ENCODE measurements at places on chromosomes 1 and 21. TPM values are rescaled to one million over a fixed set of nuclear protein-coding genes. Genes with fewer than 3 reads are reported as not detected.

DNA sequence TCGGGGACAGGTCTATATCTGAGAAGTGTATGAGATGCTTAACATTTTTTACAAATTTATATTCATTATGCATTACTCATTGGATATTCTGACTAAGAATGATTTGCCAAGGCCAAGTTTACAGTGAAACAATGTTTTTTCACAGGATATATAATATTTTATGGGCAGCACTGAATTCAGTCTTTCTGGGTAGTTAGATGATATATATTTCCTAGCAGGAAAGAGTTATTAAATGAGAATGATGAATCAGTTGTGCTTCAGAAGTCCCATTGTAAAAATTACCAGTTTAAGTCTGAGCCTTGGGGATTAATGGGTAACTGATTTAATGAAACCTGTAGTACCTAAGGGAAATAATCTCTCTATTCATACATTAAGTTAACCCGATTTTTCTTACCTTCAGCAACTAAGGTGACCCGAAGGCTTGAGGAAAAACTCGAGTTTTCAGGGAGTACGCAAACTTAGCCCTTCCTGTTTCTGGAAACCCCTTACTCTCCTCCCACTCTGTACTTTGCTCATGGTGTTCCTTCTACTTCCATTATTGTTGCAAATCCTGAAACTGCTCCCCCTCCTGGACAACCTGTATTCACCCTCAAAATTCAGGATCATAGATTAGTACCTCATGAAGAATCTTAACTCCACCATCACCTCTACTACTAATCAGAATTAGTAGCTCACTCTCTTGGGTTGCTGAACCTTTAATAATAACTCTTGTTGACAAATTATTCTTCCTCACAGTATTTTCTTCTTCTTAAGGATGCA, 135.1 kb downstream of the AK5 start:
- no peaks in the 10 kb centered on the region for H3K4me1 ChIP-seq
- DNase-seq = no peak
- no peak overlapping the region for H3K4me3 ChIP-seq
- no peaks in the 10 kb centered on the region for H3K36me3 ChIP-seq
- H3K27ac ChIP-seq = no peak overlapping the region

GRCh38 chr1:114015075-114015474, 35.8 kb downstream of the OLFML3 start:
- H3K36me3 ChIP-seq = no peaks in the 10 kb centered on the region
- no peaks in the 10 kb centered on the region for H3K27me3 ChIP-seq
- no peak for DNase-seq

SLC16A4 gene
- 1.8 TPM for total RNA-seq

GRCh38 chr1:233543338-233544255, 70.3 kb upstream of the KCNK1 start:
- H3K27ac ChIP-seq = no peak overlapping the region
- H3K4me3 ChIP-seq = no peak overlapping the region
- no peak for DNase-seq
- no peaks in the 10 kb centered on the region for H3K36me3 ChIP-seq

DNA sequence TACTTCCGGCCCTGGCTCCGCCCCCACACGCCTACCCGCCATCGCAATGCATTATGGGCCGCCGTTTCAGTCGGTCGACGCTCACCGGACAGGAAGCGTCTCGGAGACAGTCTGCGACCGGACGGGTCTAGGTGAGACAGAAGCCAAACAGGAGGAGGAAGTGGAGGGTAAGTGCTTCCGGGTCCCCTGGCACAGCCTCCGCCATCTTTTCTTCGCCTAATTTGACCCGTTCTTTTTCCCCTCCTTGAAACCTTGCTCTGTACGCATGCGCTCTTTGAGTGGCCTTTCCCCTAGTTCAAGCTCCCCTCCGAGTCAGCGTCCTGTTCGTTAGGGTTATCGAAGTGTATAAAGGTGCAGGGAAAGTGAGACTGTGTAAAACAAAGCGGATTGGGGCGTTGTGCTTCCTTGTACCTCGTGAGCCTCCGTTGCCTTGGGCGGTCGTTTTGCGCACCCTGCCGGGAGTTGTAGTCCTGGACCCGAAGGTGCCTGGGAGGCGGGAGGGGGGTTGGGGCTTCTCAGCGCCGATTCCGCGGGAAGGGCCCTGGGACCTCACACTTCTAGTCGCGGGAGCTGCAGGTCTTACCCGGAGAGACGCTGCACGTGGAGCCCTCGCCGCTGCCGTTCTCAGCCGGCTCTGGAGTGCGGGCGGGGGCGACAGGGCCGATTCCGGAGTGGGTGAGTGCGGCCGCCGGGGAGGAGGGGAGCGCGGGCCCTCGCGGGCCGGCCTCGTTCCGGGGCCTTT, at the start of the genes ATP5PF and GABPA:
Gene ATP5PF, minus strand, starts transcription at position 1 of the 742 bp plus-strand sequence. CDS start 5,110 bp downstream, outside the sequence.
Gene GABPA, plus strand, starts transcription at position 69 of the 742 bp plus-strand sequence. CDS start 6,627 bp downstream, outside the sequence.
- no peaks in the 10 kb centered on the region for H3K27me3 ChIP-seq
- H3K4me3 ChIP-seq = peak within 1 kb of the TSS; percentile 88
- peaks cover 8% of the 10 kb centered on the region for H3K4me1 ChIP-seq
- H3K36me3 ChIP-seq = no peaks in the 10 kb centered on the region

DNA sequence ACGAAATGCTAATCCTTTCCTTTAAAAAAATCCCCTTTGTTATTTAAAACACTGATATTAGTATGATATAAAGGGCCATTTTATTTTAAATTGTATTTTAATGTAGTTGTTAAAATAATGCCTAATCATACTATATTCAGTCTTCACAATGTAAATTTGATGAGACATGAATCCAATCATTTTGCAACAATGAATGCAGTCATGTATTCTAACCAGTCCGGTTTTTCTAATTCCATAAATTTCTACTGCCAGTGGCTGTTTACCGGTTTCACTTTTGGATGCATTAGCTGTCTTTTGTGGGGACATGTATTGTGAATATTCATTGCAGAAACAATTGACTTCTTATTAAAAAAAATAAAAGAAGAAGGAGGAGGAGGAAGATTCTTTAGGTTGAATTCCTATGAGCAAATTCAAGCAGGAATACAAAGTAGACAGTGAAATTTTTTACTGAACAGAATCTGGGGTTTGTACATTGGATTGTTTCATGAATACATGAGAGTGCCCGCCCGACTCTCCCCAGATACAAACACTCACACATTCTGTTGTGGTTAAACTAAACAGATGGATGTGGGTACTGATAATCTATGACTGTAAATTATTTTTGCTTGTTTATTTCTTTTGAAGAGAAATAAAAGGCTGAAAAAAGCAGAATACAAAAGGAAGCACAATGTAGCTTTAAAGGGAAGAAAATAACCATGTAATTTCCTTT, 624.8 kb upstream of the PTBP2 start:
- H3K4me1 ChIP-seq = no peaks in the 10 kb centered on the region
- no peaks in the 10 kb centered on the region for H3K27me3 ChIP-seq
- DNase-seq = no peak
- no peak overlapping the region for H3K4me3 ChIP-seq

DNA sequence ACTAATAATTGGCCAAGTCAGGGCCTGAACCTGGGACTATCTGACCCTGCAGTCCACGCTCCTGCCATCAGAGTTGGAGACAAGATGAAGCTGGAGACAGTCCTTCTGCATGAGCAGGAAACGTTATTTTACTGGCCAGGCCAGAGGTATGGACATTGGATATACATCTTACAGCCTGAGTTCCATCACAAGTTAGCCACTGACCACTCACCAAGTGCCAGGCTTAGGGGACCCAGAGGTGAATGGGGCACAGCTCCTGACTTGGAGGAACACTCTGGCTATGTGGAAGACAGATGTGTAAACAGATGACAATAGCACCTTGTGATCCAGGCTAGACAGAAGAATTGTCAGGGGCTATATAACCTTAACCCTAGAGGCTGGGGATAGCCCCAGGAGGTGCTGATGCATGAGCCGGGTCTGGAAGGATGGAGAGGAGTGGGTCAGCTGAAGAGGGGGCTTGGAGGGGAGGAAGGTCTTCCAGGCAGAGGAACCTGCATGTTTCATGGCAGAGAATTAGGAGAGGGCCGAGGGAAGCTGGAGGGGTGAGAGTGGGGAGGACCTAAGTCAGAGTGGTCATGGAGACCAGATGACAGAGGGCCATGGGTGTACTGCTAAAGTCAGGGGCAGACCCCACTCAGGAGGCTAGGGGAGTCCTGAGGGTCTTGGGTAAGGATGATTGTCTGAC, 52.5 kb upstream of the DMRTB1 start:
- no peaks in the 10 kb centered on the region for H3K36me3 ChIP-seq
- H3K4me1 ChIP-seq = no peaks in the 10 kb centered on the region
- DNase-seq = no peak

- no peak for DNase-seq
- no peaks in the 10 kb centered on the region for H3K27me3 ChIP-seq
- no peaks in the 10 kb centered on the region for H3K4me1 ChIP-seq
- no peaks in the 10 kb centered on the region for H3K36me3 ChIP-seq
Observed at GRCh38 chr1:20086800-20087199, 16.8 kb downstream of the PLA2G5 start.

KIF14 gene
- 0.17 TPM for total RNA-seq

- no peaks in the 10 kb centered on the region for H3K36me3 ChIP-seq
- H3K4me3 ChIP-seq = no peak overlapping the region
- no peaks in the 10 kb centered on the region for H3K4me1 ChIP-seq
- no peak overlapping the region for H3K27ac ChIP-seq
Observed at GRCh38 chr1:172220376-172220775, 200.1 kb upstream of the C1orf105 start.

- no peaks in the 10 kb centered on the region for H3K4me1 ChIP-seq
- no peak for DNase-seq
- H3K4me3 ChIP-seq = no peak overlapping the region
- no peak overlapping the region for H3K27ac ChIP-seq
- H3K27me3 ChIP-seq = no peaks in the 10 kb centered on the region
Observed at GRCh38 chr1:154863315-154864174, 6.5 kb downstream of the KCNN3 start.

RNU1-2 gene
- total RNA-seq = under 0.01 TPM

DNA sequence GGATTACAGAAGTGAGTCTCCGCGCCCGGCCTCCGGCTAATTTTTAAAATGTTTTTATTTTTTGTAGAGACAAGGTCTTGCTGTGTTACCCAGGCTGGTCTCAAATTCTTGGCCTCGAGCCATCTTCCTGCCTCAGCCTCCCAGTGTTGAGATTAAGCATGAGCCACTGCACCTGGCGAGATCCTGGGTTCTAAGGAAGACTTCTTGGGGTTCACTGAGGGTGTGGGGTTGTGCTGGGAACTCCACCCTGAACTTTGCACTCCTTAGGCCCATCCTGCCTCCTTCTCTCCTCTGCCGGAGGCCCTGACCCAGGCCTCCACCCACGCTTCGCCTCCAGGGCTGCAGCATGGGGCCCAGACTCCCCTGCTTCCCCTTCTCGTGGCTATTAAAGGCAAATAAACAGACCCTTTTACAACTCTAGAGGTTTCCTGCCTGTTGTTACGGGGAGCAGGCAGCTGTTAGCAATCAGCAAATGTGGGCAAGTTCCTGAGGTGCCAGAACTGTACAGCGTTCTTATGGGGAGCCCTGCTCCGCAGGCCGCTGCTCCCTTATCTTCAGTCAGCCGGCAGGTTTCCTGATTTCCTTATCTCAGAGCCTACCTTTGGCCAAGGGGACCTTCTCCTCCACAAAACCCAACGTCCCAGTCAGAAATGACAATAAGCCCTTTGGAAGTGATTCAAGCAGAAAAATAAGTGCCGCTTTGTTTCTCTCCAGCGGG, 41.0 kb upstream of the LIN9 start:
- H3K4me1 ChIP-seq = no peaks in the 10 kb centered on the region
- H3K4me3 ChIP-seq = no peak overlapping the region
- no peaks in the 10 kb centered on the region for H3K27me3 ChIP-seq
- no peaks in the 10 kb centered on the region for H3K36me3 ChIP-seq

GRCh38 chr21:26842300-26842699, 2.9 kb downstream of the ADAMTS1 start:
- no peak for DNase-seq
- peak overlapping the region; percentile 72 for H3K4me3 ChIP-seq
- no peaks in the 10 kb centered on the region for H3K4me1 ChIP-seq
- peaks cover 2% of the 10 kb centered on the region for H3K36me3 ChIP-seq

KCNK1 gene
- 3.3 TPM for total RNA-seq

ZCCHC17 gene
- 9.0 TPM for total RNA-seq

LIN28A gene
- not detected for total RNA-seq

OMA1 gene
- total RNA-seq = 31.0 TPM

DNA sequence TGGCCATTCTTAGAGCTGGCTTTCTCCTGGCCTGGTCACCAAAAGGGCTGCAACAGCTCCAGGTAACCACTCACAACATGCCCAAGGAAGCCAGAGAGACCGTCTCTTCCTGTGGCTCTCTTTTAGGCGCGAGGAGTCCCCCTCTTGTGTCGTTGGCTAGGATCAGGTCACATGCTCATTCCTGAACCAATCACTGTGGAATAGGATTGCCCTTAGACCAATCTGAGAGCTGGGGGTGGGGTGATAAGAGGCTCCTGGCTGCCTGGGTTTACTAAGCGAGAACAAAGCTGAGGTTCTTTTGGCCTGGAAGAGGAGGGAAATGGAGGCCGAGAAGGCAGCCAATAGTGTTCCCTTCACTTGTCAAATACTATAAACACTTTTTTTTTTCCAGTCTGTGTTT, 452.1 kb upstream of the PROX1 start:
- H3K27ac ChIP-seq = no peak overlapping the region
- H3K27me3 ChIP-seq = no peaks in the 10 kb centered on the region
- H3K4me1 ChIP-seq = no peaks in the 10 kb centered on the region
- DNase-seq = no peak
- H3K4me3 ChIP-seq = no peak overlapping the region

GRCh38 chr1:6267686-6268322, 6.9 kb upstream of the GPR153 start:
- no peaks in the 10 kb centered on the region for H3K27me3 ChIP-seq
- no peaks in the 10 kb centered on the region for H3K36me3 ChIP-seq
- no peak overlapping the region for H3K27ac ChIP-seq
- no peaks in the 10 kb centered on the region for H3K4me1 ChIP-seq

GUCA2A gene
- total RNA-seq = not detected

DNA sequence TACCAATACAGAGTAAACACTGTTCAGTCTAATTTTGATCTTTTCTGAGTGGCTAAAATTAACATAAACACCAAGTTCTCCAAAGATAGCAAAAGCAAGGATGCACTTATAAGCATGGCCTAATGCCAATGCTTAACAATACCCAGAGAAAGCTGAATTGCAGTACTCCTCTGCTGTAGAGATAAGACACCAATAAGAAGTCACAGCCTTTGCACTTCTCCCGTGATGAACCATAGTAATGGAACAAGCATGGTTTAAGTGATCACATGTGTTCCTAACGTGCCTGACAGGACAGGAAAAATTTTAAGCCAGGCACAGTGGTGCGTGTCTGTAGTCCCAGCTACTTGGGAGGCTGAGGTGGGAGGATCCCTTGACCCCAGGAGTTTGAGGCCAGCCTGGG, 5.6 kb downstream of the PRDX1 start:
- DNase-seq = no peak
- no peak overlapping the region for H3K4me3 ChIP-seq
- H3K36me3 ChIP-seq = peaks cover 20% of the 10 kb centered on the region
- H3K27me3 ChIP-seq = no peaks in the 10 kb centered on the region
- H3K27ac ChIP-seq = no peak overlapping the region
- peaks cover 9% of the 10 kb centered on the region for H3K4me1 ChIP-seq

GRCh38 chr1:108657356-108658080, 3.4 kb downstream of the HENMT1 start:
- no peak overlapping the region for H3K4me3 ChIP-seq
- no peaks in the 10 kb centered on the region for H3K27me3 ChIP-seq
- peaks cover 7% of the 10 kb centered on the region for H3K4me1 ChIP-seq

DNASE2B gene
- not detected for total RNA-seq

Data from liver (tissue), 10 donors.